ENCODE measurements at places on chromosomes 13 and 19. TPM values are rescaled to one million over a fixed set of nuclear protein-coding genes. Genes with fewer than 3 reads are reported as not detected.

The SULT2A1 gene
- not detected for total RNA-seq

The MAP4K1 gene
- total RNA-seq, result not detected

The NLRP9 gene
- not detected for total RNA-seq

The CALR3 gene
- not detected for total RNA-seq

The STAP2 gene
- total RNA-seq, result 3.9 TPM

The ZFR2 gene
- total RNA-seq, result not detected

The NFILZ gene
- total RNA-seq, result not detected

The ACTL9 gene
- not detected for total RNA-seq

The BEST2 gene
- not detected for total RNA-seq

The GSX1 gene
- not detected for total RNA-seq

The CEACAM16 gene
- total RNA-seq, result not detected
